ENCODE measurements at places on chromosomes 2 and 18.

- peaks cover 8% of the 10 kb centered on the region for H3K4me1 ChIP-seq
- no peak for DNase-seq
- H3K27me3 ChIP-seq = no peaks in the 10 kb centered on the region
- H3K36me3 ChIP-seq = no peaks in the 10 kb centered on the region
- peak overlapping the region; percentile 35 for H3K27ac ChIP-seq
Observed at GRCh38 chr18:78642296-78642951, 337.2 kb upstream of the SALL3 start.

- peak overlapping the region; percentile 62 for H3K4me3 ChIP-seq
- no peaks in the 10 kb centered on the region for H3K27me3 ChIP-seq
- peak overlapping the region; percentile 49 for H3K27ac ChIP-seq
Observed at GRCh38 chr2:68742626-68743415, 8.2 kb downstream of the ARHGAP25 start.

GRCh38 chr2:237012577-237013267 lies 73.0 kb upstream of the COPS8 start:
- no peaks in the 10 kb centered on the region for H3K36me3 ChIP-seq
- H3K27me3 ChIP-seq = peaks cover 3% of the 10 kb centered on the region
- H3K4me1 ChIP-seq = no peaks in the 10 kb centered on the region
- no peak overlapping the region for H3K27ac ChIP-seq

- no peak for DNase-seq
- H3K4me3 ChIP-seq = no peak overlapping the region
- H3K36me3 ChIP-seq = no peaks in the 10 kb centered on the region
- no peaks in the 10 kb centered on the region for H3K27me3 ChIP-seq
- no peaks in the 10 kb centered on the region for H3K4me1 ChIP-seq
- no peak overlapping the region for H3K27ac ChIP-seq
Observed at GRCh38 chr2:102166189-102166845, 20.5 kb upstream of the IL1RL2 start.

DNA sequence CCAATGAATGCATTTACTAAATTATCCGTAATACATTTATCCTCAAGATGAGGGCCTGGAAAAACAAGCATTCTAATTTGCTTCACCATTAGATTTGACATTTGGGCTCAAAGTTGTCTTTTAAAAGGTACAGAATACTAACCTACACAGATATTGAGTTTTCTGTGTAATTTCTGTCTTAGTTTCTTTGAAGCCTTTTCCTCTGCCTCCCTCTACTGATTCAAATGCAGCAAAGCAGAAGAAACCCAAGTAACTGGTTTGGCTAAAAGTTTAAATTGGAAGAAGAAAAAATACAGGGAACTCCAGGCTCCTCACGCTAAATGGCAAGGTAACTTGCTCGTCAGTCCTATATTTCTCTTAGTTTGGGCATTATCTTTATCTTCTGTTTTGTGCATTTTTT lies 53.3 kb upstream of the SLC5A7 start:
- H3K4me1 ChIP-seq = no peaks in the 10 kb centered on the region
- no peak for DNase-seq
- H3K27ac ChIP-seq = no peak overlapping the region

GRCh38 chr2:158142165-158142564 lies 40.5 kb downstream of the UPP2 start:
- H3K36me3 ChIP-seq = peaks cover 26% of the 10 kb centered on the region
- DNase-seq = no peak
- no peak overlapping the region for H3K4me3 ChIP-seq
- H3K4me1 ChIP-seq = no peaks in the 10 kb centered on the region
- H3K27me3 ChIP-seq = peaks cover 35% of the 10 kb centered on the region

DNA sequence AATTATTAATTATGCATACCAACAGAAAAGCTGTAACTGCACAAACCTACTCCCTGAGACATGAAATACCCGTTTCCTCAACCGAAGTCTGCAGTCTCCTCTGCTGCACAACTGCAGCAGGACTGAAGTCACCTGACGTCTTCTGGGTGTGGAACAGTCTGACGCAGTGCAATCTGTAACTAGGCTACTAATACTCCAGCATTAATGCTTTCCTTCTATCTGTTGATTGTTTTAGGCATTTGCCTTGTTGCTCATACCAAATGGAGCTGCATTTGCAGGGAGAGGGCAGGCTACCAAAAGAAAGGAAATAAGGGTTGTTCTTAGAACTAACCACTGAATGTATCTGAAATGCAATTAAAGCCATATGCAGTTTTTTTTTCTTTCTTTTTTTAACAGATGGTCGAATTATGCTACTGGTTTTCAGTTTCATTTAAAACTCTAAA lies 40.1 kb downstream of the RTN4 start:
- H3K36me3 ChIP-seq = peaks cover 1% of the 10 kb centered on the region
- H3K4me3 ChIP-seq = peak overlapping the region; percentile 94
- peak; percentile 60 for DNase-seq

GRCh38 chr2:235829726-235830125 lies 335.9 kb downstream of the AGAP1 start:
- DNase-seq = no peak
- H3K4me3 ChIP-seq = no peak overlapping the region
- peaks cover 5% of the 10 kb centered on the region for H3K27me3 ChIP-seq
- H3K4me1 ChIP-seq = peaks cover 2% of the 10 kb centered on the region

GRCh38 chr2:198702796-198703195 lies 754.9 kb downstream of the SATB2 start:
- no peak overlapping the region for H3K27ac ChIP-seq
- H3K27me3 ChIP-seq = no peaks in the 10 kb centered on the region
- DNase-seq = no peak
- H3K36me3 ChIP-seq = no peaks in the 10 kb centered on the region

- no peaks in the 10 kb centered on the region for H3K36me3 ChIP-seq
- H3K4me1 ChIP-seq = peaks cover 63% of the 10 kb centered on the region
- H3K27me3 ChIP-seq = no peaks in the 10 kb centered on the region
- H3K4me3 ChIP-seq = peak overlapping the region; percentile 98
Observed at GRCh38 chr2:202636213-202636513, 1.4 kb downstream of the FAM117B start.

GRCh38 chr2:46470114-46470628 lies 9.2 kb upstream of the TMEM247 start:
- H3K27me3 ChIP-seq = no peaks in the 10 kb centered on the region
- peaks cover 9% of the 10 kb centered on the region for H3K4me1 ChIP-seq
- no peak overlapping the region for H3K4me3 ChIP-seq
- H3K27ac ChIP-seq = no peak overlapping the region
- DNase-seq = no peak
- no peaks in the 10 kb centered on the region for H3K36me3 ChIP-seq

DNA sequence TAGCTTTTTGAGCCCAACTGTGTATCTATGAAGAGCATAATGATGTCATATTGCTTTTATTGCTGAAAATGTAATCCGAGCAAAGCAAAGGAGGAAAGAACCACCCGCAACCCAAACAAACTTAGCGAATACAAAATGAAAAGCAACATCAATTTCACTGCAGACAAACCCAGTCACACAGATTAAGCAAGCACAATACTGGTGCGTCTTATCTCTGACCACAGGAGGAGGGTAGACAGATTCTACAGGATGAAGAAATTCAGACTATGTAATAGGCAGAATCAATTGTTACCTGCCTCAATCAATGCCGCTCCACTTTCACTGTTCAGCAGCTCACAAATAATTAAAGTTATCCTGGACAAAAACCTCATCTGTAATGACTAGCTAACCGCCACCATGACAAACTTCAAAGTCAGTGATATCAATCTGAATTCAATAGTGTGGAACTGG lies 115.5 kb upstream of the SP3 start:
- no peaks in the 10 kb centered on the region for H3K27me3 ChIP-seq
- H3K27ac ChIP-seq = no peak overlapping the region
- H3K4me1 ChIP-seq = no peaks in the 10 kb centered on the region
- no peak for DNase-seq
- H3K4me3 ChIP-seq = no peak overlapping the region
- H3K36me3 ChIP-seq = peaks cover 8% of the 10 kb centered on the region

- H3K4me3 ChIP-seq = no peak overlapping the region
- DNase-seq = no peak
- H3K36me3 ChIP-seq = peaks cover 32% of the 10 kb centered on the region
- peak overlapping the region; percentile 88 for H3K27ac ChIP-seq
Observed at GRCh38 chr2:174606336-174606735, 8.7 kb upstream of the WIPF1 start.

GRCh38 chr18:50399582-50399981 lies 24.7 kb downstream of the SKA1 start:
- no peaks in the 10 kb centered on the region for H3K36me3 ChIP-seq
- H3K4me1 ChIP-seq = peaks cover 9% of the 10 kb centered on the region
- DNase-seq = no peak
- no peak overlapping the region for H3K4me3 ChIP-seq
- H3K27ac ChIP-seq = no peak overlapping the region

- no peak for DNase-seq
- H3K36me3 ChIP-seq = peaks cover 45% of the 10 kb centered on the region
- H3K27ac ChIP-seq = no peak overlapping the region
- peaks cover 6% of the 10 kb centered on the region for H3K4me1 ChIP-seq
Observed at GRCh38 chr2:25844089-25844488, 34.2 kb downstream of the ASXL2 start.

- no peak overlapping the region for H3K4me3 ChIP-seq
- H3K36me3 ChIP-seq = no peaks in the 10 kb centered on the region
- no peaks in the 10 kb centered on the region for H3K4me1 ChIP-seq
- DNase-seq = no peak
Observed at GRCh38 chr2:107027810-107028209, 141.8 kb upstream of the ST6GAL2 start.

GRCh38 chr18:79571211-79572092 lies 108.2 kb upstream of the CTDP1 start:
- peaks cover 3% of the 10 kb centered on the region for H3K27me3 ChIP-seq
- peaks cover 6% of the 10 kb centered on the region for H3K36me3 ChIP-seq
- peaks cover 5% of the 10 kb centered on the region for H3K4me1 ChIP-seq
- H3K4me3 ChIP-seq = no peak overlapping the region

DNA sequence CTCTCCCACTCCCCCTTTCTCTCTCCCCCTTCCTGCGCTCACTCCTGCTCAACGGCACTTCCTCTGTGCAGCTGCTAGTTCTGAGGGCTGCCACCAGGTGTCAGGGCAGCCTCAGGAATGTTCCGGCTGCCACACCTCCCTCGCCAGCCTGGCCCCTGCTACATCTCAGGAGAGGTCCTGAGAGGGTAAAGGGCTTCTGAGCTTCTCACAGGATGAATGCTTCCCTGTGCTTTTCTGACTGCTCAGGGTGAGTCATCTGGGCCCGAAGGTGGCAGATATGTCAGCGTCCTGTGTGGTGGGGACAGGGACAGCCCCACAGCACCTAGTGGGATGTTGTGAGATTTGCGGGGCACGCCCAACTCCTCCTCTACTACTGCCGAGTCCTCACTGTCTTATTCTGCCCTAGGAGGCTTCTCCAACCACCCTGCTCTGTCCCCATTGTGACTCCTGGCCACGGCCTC lies 49.0 kb downstream of the PLEKHB2 start:
- peaks cover 20% of the 10 kb centered on the region for H3K4me1 ChIP-seq
- H3K27ac ChIP-seq = peak overlapping the region; percentile 13
- no peaks in the 10 kb centered on the region for H3K27me3 ChIP-seq
- H3K4me3 ChIP-seq = no peak overlapping the region

DNA sequence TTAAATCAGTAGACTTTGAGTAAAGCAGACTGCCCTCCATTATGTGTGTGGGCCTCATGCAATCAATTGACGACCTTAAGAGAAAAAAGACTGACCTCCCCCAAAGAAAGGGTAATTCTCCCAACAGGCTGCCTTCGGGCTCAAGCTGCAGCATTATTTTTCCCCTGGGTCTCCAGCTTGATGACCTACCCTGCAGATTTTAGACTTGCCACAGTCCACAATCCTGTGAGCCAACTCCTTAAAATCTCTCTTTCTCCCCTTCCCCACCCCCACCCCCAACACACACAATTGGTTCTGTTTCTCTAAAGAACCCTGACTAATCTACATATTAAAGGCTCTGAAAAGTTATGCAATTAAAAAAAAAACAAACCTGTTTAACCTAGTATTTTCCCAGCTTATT lies 89.4 kb downstream of the RNF152 start:
- no peaks in the 10 kb centered on the region for H3K4me1 ChIP-seq
- no peak overlapping the region for H3K27ac ChIP-seq
- no peak for DNase-seq
- peaks cover 6% of the 10 kb centered on the region for H3K27me3 ChIP-seq
- no peak overlapping the region for H3K4me3 ChIP-seq

- no peaks in the 10 kb centered on the region for H3K36me3 ChIP-seq
- H3K4me3 ChIP-seq = no peak overlapping the region
- no peak overlapping the region for H3K27ac ChIP-seq
- H3K4me1 ChIP-seq = no peaks in the 10 kb centered on the region
- DNase-seq = no peak
- no peaks in the 10 kb centered on the region for H3K27me3 ChIP-seq
Observed at GRCh38 chr18:69257861-69258458, 142.7 kb upstream of the DOK6 start.

GRCh38 chr2:160169471-160169870 lies 30.6 kb downstream of the ITGB6 start:
- no peak for DNase-seq
- no peaks in the 10 kb centered on the region for H3K4me1 ChIP-seq
- H3K36me3 ChIP-seq = no peaks in the 10 kb centered on the region
- no peak overlapping the region for H3K4me3 ChIP-seq
- H3K27me3 ChIP-seq = no peaks in the 10 kb centered on the region

GRCh38 chr2:122516775-122517174 lies 761.3 kb downstream of the TSN start:
- H3K4me3 ChIP-seq = no peak overlapping the region
- H3K36me3 ChIP-seq = no peaks in the 10 kb centered on the region
- no peak for DNase-seq
- H3K27ac ChIP-seq = no peak overlapping the region
- H3K4me1 ChIP-seq = no peaks in the 10 kb centered on the region

DNA sequence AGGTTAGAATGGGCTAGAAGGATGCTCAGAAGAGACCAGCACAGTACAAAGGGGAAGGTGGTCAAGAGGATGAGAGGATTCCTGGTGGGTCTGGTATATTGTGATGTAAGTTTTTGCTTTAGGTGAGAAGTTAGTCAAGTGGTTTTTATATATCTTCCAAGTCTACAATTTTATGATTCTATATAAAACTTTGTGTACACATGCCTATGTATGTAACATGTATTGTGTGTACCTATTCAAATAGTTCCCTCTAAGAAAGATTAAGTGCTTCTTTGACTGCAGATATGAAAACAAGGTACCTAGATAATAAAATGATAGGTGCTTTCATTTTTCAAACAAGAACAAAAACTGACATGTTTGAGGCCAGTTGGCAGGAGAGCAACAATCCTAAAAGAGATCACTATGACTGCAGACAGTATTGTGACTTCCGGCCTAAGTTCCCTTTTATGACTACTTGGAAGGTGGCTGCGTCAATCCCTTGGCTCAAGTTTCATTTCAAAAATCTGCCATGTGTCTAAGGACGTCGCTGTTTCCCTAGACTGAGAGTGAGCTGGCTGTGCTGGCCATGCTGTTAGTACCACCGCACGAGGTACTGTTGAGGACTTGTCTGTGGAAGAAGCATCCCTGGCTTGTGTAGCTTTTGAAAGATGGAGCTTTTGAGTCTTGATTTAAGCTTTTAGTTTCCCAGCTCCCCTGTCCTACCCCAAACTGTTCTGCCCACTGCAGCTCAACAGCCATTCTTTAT lies 123.1 kb downstream of the PRPF40A start:
- H3K4me3 ChIP-seq = no peak overlapping the region
- H3K27me3 ChIP-seq = no peaks in the 10 kb centered on the region
- H3K4me1 ChIP-seq = peaks cover 6% of the 10 kb centered on the region

GRCh38 chr2:70995426-70995729 lies 705 bp upstream of the TEX261 start:
- H3K4me1 ChIP-seq = peaks cover 37% of the 10 kb centered on the region
- H3K4me3 ChIP-seq = peak overlapping the region; percentile 95
- peak; percentile 64 for DNase-seq
- H3K27ac ChIP-seq = peak overlapping the region; percentile 87
- H3K36me3 ChIP-seq = no peaks in the 10 kb centered on the region
